ENCODE measurements at places on chromosomes 16 and 17.

DNA sequence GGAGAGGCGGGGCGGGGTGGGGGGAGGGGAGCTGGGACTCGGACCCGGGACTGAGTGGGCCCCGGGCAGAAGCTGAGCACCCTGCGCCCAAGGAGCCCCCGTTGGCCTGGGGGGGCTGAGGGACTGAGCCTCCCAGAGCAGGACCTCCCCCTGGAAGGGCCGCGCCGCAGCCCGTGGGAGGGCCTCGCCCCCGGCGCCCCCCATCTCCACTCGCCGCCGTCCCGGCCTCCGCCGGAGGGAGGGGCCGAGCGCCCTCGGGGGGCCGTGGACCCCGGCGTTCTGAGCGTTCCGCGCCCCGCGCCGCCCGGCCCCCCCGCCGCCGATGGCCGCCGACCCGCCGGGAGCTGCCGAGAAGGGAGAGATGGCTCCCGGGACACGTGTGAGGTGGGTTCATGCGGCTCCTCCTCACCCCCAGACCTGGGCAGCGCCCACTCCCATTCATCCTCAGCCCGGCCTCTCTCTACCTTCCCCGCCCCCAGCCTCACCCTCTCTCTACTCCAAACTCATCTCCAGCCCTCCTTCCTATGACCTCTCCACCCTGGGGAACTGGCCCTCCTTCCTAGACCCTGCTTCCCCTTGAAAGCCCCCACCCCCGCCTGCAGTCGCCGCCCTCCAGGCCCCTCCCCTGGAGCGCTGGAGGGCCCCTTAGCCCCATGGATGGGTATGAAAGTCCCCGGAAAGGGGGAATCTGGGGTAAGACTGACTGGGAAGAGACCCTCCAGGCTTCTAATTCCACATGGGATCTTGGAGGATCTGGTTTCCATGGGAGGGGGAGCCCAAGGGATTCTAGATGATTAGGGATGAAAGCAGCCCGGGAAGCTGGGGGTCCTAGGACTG is 922 bp downstream of the FBXL19 start:
- DNase-seq: no peak

GRCh38 chr16:15949210-15950160 is at the start of gene ABCC1:
TSS of gene ABCC1 (plus strand) at chr16:15949616. CDS start at chr16:15949752, 136 bp downstream.
- peak; percentile 69 for DNase-seq

DNA sequence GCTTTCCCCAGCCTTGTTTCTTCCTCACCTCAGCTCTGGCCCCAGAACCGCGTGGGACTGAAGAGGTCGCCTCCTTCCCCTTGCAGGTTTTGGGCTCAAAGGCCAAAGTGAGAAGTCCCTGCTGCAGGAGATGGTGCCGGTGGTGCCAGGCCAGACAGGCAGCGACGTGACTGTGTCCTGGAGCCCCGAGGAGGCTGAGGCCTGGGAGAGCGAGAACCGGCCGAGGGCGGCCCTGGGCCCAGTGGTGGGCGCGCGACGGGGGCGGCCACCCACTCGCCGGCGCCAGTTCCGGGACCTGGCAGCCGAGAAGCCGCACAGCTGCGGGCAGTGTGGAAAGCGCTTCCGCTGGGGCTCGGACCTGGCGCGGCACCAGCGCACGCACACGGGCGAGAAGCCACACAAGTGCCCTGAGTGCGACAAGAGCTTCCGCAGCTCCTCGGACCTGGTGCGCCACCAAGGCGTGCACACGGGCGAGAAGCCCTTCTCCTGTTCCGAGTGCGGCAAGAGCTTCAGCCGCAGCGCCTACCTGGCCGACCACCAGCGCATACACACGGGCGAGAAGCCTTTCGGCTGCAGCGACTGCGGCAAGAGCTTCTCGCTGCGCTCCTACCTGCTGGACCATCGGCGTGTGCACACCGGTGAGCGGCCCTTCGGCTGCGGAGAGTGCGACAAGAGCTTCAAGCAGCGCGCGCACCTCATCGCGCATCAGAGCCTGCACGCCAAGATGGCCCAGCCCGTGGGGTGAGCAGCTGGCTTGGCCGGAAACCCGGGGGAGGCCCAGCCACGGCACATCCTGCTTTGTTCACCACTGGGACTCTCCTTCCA is 6.0 kb downstream of the ZNF213 start:
- DNase-seq: no peak

GRCh38 chr16:10040136-10041080 is 141.8 kb downstream of the GRIN2A start:
- DNase-seq: no peak

GRCh38 chr17:72110942-72111318 is 9.9 kb upstream of the SOX9 start:
- no peak for DNase-seq

Measured in stimulated activated CD4-positive, alpha-beta T cell treated with anti-CD3 and anti-CD28 coated beads, Interleukin-15, amount 100 ng/mL, for 24 hours (primary cell).